ENCODE measurements at places on chromosomes 11 and 22.

DNA sequence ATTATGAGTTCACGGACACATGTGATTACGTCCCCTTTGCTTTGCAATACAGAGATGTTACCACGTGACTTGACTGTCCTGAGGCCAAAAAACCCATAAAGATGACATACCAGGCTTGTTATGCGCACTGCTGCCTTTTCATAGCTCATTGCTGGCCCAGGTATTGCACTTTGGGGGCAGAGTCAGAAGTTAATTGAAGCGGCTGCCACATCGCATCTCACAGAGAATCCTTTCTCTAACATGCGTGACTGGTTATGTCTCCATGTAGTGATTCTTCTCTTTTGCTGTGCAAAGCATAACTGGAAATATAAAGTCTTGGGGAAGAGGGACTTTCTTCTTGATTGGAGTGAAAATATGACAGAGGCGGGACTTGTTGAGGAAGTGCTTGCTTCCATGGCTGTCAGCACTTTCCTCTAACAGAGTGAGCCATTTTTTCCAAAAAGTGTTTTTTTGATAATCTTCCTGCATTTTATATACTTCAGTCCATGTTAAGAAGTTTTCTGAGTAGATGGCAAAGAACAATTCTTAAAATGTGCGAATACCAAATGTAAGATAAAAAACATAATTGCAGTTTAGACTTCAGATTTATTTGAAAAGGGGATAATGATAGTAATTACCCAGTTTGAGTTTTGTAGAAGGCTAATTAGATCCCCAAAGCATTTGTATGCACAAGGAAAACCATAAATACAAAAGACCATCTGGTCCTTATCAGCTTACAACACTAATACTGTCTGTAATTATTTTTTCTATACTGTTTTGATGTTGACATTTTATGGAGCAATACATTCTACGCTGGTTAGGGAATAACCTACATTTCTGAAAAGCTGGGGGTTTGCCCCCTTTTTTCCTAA, 324.6 kb upstream of the MTNR1B start:
- DNase-seq: no peak

GRCh38 chr22:24338726-24339451, 68.3 kb downstream of the SPECC1L start:
- DNase-seq: no peak

DNA sequence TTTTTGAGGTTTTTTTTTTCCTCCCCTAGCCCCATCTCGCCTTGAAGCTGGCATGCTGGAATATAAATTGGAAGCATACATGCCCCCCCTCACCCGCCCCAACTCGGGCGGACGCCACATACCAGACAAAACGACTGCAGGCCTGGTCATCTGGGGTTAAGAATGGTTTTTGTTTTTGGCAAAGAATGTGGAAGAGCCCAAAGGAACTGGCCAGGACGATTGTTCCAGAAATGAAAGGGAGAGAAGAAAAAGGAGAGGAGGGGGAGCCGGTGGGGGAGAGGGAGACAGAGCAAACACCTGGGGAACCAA, 25.0 kb downstream of the MN1 start:
- DNase-seq: no peak

DNA sequence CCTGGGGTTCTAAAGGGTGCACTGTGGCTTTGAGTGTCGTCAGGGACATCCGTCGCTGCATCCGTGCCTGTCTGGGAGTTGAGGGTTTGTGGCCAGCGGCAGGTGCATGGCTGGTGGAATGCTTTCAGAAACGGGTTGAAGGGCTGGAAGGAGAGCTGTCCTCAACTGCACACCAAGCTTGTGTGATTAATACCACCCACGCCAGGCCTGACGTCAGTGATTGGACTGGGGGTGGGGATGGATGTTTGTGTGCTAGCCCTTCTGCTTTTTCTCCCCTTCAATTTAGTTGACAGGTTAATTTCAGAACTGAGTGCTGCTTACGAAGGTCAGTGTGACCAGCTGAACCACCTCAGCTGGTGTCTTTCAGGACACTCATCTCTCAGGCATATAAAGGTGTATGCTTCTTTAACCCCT, 3.2 kb upstream of the GAB2 start:
- peak; percentile 65 for DNase-seq

DNA sequence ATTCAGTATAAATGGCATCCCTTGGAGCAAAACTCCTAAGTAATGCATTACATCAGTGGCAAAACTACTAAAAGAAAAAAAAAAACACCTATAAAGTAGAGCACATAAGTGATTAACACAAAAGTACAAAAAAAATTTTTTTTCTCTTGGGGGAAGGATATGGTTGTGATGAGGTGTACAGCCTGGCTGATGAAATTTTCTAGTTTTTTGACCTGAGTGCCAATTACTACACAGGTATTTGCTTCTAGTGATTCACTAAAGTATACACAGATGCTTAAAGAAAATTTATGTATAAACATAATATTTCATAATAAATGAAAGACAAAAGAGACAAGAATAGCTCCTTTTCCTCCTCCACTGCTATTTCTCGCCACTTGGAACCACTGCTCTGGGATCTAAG, 71.8 kb upstream of the APOA1 start:
- DNase-seq: no peak

GRCh38 chr11:9092072-9092471, 673 bp upstream of the SCUBE2 start:
- DNase-seq: no peak

- no peak for DNase-seq
Observed at GRCh38 chr11:1486054-1486825, at the start of gene MOB2. MOB2 (minus strand) TSS chr11:1486779; CDS start chr11:1486556, 223 bp downstream.

DNA sequence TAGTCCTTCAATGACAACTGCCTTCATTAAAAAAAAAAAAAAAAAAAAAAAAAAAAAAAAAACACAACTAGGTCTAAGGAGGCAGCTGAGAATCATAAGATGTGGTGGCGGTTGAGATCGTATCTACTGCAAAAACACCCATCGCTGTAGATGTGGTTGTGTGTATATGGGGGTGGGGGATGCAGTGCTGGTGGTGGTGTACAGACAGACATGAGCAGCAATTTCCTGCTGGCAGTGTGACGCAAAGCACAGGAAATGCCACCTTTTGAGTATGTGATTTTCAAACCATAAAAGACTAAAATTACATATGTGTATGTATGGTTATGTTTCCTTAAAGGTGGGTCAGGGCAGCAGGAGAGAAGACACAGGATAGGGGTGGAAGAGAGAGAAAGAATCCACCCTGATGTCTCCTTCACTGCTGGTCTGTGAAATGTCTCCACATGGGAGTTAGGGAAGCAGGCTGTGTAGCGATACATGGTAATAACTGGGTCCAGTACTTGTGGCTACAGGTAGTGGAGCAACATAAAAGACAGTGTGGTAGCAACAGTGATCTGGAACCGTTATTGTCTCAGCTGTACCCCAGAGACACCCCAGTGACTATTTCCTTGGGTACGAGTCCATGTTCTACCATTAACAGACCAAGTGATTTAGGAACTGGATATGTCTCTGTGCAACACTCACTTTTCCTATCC, 57.9 kb downstream of the SYTL2 start:
- DNase-seq: peak; percentile 83

- DNase-seq: no peak
Observed at GRCh38 chr11:62108971-62109404, 14.8 kb upstream of the INCENP start.

GRCh38 chr11:29005401-29005980, 897.3 kb downstream of the METTL15 start:
- no peak for DNase-seq

DNA sequence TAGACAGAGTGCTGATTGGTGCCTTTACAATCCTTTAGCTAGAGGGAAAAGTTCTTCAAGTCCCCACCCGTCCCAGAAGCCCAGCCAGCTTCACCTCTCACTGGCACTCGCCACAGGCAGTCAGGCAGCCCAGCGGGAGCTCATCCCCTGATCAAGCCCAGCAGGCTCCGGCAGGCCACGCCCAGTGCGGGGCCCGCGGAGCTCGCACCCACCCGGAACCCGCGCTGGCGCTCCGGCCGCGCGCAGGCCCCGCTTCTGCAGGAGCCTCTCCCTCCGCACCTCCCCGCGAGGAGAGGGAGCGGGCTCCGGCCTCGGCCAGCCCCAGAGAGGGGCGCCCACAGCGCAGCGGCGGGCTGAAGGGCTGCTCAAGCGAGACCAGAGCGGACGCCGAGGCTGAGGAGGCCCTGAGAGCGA, 202.4 kb upstream of the PDGFD start:
- no peak for DNase-seq

DNA sequence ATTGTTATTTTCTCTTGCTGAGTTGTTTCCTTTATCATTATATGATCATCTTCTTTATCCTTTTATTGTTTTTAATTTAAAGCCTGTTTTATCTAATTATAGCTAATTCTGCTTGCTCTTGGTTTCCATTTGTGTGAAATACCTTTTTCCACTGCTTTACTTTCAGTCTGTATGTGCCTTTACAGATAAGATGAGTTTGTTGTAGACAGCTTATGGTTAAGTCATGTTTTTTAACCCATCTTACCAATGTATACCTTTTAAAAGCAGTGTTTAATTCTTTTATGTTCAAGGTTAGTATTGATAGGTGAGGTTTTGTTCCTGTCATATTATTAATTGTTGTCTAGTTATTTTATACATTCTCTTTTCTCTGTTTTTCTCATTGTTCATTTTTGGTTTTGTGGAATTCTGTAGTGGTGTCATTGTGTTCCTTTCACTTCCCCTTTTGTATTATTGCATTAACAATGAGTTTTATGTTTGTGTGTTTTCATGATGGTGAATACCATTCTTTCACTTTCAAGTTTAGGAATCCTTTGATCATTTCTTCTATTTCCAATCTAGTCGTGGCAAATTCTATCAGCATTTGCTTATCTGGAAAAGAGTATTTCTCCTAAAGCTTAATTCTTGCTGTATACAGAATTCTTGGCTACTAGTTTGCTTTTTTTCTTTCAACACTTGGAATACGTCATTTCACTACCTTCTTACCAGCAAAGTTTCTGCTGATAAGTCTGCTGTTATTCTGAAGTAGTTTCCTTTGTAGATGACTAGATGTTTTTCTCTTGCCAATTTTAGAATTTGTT, 21.8 kb downstream of the OR5AN1 start:
- DNase-seq: no peak

DNA sequence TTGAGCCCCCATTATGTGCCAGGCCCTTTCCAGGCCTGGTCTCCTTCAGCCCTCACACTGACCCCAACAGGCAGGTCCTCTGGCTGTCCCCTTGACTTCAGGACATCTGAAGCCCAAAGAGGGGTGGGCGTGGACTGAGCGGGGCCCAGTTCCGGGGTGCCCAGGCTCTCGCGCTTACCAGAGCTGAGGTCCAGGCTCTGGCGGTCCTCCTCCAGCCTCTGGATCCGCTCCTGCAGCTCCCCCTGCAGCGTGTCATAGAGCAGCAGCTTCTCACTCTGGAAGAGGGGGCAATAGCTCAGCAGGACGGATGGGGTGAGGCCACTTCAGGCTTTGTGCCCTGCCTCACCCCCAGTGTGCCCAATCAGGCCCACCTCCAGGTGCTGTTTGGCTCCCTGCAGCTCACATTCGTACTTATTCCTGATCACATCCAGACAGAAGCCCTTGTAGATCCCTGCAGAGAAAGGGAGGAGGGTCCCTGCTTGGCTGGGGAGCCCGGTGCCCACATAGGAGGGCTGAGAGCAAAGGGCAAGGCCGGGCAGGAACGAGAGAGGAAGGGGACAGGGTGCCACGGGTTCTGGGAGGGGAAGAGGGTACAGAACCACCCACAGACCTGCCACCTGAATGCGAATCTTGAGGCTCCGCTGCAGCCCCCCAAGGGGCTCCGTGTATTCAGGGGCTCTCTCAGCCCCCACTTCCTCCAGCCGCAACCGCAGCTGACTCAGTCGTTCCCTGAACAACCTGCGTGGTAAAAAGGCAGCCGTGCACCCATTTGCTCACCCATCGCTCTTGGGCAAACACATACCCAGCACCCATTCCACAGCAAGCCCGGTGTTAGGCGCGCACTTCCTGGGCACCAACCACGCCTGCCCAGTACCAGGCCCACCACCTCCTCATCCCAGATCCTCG, 4.1 kb downstream of the BRMS1 start:
- no peak for DNase-seq

DNA sequence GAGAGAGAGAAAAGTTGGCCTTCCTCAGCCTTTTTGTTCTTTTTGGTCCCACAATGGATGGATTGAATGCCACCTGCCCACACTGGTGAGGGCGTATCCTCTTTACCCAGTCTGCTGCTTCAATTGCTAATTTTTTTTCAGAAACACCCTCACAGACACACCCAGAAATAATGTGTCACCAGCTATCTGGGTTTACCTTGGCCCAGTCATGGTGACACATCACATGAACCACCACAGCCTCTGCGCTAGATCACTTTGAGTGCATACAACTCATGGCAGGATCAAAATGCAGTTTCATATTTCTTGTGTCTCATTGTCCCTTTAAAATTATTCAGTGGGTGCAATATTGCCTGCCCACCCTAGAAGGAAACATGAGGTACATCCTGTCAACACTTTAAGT, 63.3 kb downstream of the ADAMTS15 start:
- DNase-seq: no peak

DNA sequence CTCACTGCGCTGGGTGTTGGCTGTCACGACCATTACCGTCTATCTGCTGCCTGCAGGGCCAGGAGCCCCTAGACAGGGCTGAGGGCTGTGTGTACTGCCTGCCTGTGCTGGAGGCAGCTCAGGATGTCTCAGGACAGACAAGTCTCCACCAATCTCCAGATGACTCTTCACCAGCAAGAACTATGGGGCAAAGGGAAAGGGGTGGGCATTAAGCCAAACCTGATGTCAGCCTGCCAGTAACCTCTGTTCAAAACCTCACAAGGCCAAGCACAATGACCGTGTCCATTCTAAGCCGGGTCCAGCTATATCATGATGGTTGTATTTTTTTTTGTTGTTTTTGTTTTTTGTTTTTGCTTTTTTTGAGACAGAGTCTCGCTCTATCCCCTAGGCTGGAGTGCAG, 31.6 kb downstream of the MAFF start:
- DNase-seq: no peak

DNA sequence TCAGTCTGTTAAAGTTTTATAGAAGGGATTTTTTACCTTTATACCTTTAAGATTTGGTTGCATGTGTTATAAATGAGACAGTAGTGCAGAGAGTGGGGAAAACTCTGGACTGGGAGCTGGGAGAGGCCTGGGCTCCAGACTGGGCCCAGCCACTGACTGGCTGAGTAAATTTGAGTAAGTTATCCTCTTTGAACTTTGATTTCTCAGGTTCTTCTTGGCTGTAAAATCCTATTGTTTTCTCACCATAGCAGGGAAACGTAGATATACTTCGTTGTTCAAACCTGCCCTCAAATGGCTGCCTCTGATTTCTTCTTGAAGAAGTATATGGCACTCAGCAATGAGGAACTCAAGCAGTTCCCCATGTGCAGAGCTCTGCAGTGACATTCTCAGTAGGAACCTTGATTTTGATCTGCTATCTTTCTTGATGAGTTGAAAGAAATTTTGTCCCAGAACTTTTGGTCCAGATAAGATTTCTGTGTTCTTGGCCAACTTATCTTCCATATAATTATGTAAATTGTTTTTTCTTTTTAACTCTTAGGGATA, 8.8 kb downstream of the BMAL1 start:
- no peak for DNase-seq

Measured in activated naive CD8-positive, alpha-beta T cell treated with anti-CD3 and anti-CD28 coated beads for 36 hours (primary cell).